CD4-positive, alpha-beta T cell treated with Interleukin-2 at 100 ng/mL for 4 hours (primary cell): ENCODE measurements at places on chromosomes 6 and 20.

DNA sequence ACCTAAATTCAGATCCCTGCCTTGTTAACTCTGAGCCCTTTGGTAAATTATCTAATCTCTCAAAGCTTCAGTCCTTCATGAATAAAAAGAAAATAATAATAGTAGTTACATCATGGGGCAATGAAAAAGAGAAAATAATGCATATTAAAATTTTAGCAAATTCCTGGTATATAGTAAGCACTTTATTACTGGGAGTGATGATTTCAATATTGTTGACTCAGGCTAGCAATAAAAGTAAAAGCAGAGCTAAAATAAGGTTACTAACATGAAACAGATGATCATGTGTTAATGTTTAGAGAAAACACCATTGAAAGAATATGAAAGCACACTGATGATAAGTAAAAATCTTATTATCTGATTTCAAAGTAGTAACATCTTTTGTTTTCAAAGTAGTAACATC is 13.6 kb downstream of the GINS1 start:
- DNase-seq: no peak

GRCh38 chr20:48556956-48557355 is 270.8 kb downstream of the PREX1 start:
- no peak for DNase-seq

GRCh38 chr6:104572901-104573300 is 286.8 kb downstream of the HACE1 start:
- DNase-seq: no peak

DNA sequence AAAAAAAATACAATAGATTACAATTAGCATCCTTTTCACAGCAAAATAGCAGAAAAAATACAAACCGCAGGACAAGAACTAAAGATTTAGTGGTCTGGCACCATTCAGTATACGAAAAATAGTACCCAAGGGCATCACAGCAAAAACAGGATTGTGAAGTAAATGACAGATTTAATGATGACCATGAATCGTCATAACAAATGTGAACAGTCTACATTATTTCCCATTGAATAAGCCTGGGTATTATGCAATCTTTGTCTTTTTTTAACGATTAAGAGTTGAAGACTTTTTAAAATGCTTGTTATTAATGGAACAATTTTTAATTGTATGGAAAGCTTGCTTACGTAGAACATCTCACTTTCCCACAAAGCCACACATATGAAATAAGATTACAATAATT is 432.8 kb downstream of the PKHD1 start:
- no peak for DNase-seq

GRCh38 chr6:52642368-52642767 is 28.5 kb upstream of the TMEM14A start:
- DNase-seq: no peak

- DNase-seq: no peak
These were observed 149.4 kb upstream of the BMP2 start for GRCh38 chr20:6618051-6618450.

DNA sequence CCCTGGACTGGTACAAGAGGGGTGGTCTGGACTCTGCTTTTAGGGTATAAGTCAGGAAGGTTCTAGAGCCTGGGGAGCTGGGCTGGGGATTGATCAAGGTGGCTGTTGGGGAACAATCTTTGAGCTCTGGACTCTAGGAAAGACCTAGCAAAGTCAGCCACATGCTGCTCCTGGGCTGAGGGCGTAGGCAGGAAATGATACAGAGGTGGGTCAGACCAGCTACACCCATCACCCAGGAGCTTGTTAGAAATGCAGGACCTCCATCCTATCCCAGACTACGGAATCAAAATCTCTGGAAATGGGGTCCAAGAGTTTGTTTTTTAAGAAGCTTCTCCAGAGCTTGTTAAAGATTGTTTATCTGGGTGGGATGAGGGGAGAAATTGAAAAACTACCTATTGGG is 9.4 kb downstream of the ADTRP start:
- no peak for DNase-seq

DNA sequence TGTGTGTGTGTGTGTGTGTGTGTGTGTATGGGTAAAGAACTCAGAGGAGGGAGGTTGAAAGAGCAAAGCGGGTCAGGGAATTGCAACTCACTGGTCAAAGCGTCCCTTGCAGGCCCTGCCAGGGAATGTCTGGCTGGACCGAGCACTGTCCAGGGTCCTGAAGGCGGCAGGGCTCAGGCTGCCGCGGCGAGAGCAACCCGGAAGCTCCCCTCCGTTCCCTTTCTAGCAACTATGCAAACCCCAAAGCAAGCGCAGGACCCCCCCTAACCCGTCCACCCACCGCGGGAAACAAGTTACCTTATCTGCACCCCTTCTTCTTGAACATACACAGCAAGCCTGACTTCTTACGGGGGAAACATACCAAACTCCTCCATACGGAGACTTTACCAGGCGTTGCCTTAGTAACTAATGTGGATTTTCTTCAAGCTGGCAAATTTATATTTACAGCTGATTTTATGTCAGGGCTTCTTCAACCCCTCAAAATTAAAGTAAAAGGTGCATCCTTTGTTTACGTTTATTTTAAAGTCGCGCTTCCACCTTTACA is 538 bp upstream of the GRM1 start:
- no peak for DNase-seq
